ENCODE measurements at places on chromosomes 4 and X.

DNA sequence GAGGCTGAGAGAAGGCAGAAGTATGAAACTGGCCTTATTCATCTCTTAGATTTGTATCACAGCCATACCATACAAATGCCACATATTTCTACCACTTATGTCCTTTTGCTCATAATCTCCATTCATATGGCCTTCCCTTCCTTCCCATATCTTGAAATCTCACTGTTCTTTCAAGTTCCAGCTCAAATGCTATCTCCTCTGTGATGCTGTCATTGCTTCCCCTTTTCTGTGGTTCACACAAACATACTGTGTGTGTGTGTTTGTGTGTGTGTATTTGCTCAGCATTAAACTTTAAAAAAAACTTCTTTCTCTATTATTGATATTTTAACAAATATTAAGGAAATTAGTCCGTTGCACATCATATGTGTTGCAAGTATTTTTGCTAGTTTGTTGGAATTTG, 26.7 kb downstream of the PHKA1 start:
- DNase-seq, result no peak

GRCh38 chr4:138307319-138307718, 65.2 kb upstream of the SLC7A11 start:
- DNase-seq, result no peak

DNA sequence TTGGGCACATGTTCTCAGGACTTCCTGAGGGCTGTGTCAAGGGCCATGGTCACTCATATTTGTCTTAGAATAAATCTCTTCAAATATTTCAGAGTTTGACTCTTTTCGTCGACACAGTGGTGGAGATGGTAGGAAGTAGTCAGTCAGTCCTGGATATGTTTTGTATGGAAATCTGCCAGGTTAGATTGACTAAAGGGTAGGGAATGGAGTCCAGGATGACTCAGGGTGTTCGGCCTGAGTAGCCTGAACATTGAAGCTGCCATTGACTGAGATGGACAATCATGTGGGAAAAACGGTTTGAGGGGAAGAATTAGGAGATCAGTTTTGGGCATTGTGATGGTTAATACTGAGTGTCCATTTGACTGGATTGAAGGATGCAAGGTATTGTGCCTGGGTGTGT, 177.1 kb upstream of the CENPE start:
- no peak for DNase-seq

DNA sequence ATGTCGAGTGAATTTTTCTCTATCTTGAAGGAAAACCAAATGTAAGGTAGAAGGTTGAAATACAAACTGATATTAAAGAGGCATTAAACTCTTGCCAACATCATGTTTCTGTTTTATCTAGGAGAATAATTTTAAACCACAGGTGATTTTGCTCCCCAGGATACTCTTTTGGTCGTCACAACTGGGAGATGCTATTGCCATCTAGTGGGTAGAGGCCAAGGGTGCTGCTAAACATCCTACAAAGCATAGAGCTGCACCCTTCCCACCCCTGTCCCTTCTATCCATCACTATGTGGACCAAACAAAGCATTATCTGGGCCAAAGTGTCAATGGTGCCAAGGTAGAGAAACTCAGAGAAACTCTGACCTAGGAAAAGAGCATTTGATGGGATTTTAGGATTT, 154.6 kb upstream of the MAGEB2 start:
- DNase-seq, result no peak

GRCh38 chr4:184262901-184263300, 45.2 kb upstream of the ENPP6 start:
- DNase-seq, result no peak

GRCh38 chr4:38230821-38231563, 270.8 kb downstream of the PTTG2 start:
- no peak for DNase-seq

DNA sequence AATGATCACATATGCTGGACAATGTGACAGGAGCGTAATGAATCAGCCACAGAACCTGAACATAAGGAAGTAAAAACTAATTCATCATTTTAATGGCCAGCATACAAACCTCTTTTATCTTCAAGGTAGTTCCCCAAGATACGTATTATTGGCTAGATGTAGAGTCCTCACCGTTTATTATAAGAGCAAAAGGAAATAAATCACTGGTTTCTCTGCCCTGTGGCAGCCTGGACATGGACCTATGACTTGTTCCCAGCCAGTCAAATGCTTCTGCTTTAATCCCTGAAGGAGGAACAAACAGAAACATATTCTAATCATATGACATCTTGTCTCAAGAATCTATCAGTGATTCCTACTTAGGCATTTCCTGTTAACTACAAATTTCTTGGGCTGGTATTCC, 86.8 kb upstream of the FAM241A start:
- DNase-seq, result no peak

GRCh38 chr4:70008771-70009170, 13.0 kb downstream of the STATH start:
- no peak for DNase-seq

- DNase-seq, result no peak
Measured at GRCh38 chrX:139738581-139738980, 30.6 kb upstream of the MCF2 start.

DNA sequence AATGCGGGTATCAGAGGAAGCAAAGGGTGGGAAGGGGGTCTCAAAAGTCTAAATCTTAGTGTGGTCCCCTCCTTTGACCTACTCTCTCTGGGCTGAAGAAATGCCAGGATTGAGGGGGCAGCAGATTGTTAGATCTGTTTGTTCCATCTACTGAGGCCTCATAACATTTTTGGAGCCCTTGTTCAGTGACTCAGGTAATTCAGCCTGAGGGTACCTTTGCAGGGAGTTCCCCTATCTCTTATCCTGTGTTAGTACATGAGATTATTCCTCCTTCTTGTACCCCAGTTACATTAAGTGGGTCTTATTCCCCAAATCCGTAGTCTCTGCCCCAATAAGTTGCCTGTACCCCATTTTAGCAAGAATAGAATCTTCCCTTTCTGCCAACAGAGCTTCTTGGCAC, 79.0 kb downstream of the RTL9 start:
- DNase-seq, result no peak

DNA sequence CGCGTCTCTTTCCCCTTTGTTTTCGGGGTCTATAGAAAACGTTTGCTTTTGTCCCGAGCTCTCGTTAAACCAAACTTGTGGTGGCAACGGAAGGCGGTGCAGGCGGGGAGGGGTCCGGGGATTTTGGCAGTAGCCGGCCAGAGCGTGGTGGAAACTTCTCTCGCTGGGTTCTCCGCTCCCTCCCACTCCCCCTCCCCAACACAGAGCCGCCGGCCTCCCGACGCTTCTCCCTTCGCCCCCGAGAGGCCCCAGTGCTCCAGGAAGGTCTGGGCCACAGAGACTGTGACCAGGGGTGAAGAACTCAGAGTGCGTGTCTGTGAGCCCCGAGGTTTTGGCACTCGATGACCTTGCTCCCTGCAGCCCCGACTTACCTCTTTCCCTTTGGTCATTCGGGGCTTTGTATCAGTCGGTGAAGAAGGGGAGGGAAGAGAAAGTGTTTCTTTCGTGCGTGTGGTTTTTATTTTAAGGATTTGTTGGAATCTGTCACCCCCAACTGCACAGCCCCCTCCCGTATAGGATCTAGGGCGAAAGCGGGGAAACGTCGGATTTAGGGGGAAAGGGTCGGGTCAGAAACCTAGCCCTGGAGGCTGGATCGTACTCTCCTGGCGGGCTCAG, 9.0 kb upstream of the BCOR start:
- DNase-seq, result no peak

GRCh38 chrX:21740329-21741274, 17.3 kb downstream of the SMPX start:
- no peak for DNase-seq

GRCh38 chr4:94551643-94552564, 100.2 kb downstream of the PDLIM5 start:
- DNase-seq, result no peak

GRCh38 chr4:119598521-119598920, 30.1 kb downstream of the PDE5A start:
- DNase-seq, result no peak

GRCh38 chr4:95095348-95095974, 337.7 kb downstream of the BMPR1B start:
- DNase-seq, result no peak

GRCh38 chrX:110316351-110317060, 1.4 kb downstream of the AMMECR1 start:
- DNase-seq, result no peak

- no peak for DNase-seq
Measured at GRCh38 chrX:136896121-136896914, 15.8 kb upstream of the RBMX start.

DNA sequence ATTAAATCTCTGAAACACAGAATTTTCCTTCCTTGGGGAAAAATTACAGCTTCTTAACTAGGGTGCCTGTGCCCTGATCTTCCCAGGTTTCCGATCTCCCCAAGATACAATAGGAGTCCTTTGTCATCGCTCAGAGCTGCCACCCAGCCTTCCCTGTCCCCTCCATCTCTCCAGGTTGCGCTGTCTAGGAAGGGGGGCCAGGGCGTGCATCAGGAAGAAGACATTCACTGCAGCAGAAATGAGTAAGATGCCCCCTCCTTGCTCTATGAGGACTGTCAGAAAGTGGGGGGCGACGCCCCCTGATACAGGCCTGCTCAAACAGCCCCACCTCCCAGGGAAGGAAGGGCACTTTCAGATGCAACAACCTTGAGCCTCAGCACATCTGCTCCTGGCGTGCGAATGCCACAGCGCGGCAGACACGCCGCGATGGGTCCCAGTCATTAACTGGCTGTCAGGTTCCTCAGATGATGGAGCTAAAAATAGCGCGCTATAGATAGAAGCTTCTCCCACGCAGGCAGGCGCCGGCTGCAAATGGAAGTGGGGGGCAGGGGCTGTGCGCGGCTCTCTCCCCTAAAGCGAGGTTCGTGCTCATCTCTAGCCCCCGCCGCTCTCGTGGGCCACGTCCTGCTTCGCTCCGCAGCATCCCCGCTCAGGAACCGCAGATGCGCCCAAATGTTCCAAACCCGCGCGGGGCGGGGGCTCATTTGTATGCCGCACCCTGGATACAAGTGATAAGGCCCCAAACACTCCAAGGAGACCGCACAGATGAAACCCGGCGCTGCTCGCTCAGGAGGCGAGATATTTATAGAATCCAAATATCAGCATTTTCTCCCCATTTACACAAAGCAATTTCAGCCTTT, 57.6 kb upstream of the LGI2 start:
- no peak for DNase-seq

GRCh38 chr4:111775556-111776297, 369.5 kb upstream of the FAM241A start:
- DNase-seq, result no peak

GRCh38 chrX:47272013-47272408, 39.2 kb downstream of the USP11 start:
- DNase-seq, result no peak

DNA sequence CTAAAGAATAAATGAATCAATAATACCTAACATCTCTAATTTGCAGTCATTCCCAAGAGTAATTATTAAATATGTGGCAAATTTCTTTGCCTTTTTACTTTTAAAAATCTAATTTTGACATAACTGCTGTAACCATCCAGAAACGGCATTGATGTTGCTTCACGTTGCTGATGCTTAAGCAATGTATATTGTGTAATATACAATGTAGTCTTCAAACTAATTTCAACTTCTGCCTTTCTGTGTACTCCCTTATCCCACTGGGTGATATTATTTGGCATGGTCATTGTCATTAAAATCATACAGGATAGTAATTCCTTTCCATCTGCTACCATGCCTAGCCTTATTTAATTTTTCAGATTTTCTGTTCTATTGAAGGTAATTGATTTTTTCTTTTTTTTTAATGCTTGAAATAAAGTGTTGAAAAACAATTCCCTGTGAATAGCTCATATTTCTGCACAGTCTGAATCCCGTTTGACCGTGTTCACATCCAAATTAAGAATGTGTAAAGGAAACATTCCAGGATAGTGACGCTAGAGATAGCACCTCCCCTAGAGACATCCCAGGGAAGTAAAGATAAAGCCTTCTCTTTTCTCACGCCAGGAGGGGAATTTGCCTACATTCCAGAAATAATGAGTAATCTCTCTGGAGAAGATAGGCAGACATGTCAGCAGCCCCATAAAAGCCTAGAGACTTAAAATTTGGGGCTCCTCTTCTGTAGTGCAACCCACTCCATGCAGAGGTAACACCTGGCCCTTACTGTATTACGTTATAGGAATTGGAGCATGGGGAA, 8.6 kb downstream of the FAM200B start:
- DNase-seq, result no peak

DNA sequence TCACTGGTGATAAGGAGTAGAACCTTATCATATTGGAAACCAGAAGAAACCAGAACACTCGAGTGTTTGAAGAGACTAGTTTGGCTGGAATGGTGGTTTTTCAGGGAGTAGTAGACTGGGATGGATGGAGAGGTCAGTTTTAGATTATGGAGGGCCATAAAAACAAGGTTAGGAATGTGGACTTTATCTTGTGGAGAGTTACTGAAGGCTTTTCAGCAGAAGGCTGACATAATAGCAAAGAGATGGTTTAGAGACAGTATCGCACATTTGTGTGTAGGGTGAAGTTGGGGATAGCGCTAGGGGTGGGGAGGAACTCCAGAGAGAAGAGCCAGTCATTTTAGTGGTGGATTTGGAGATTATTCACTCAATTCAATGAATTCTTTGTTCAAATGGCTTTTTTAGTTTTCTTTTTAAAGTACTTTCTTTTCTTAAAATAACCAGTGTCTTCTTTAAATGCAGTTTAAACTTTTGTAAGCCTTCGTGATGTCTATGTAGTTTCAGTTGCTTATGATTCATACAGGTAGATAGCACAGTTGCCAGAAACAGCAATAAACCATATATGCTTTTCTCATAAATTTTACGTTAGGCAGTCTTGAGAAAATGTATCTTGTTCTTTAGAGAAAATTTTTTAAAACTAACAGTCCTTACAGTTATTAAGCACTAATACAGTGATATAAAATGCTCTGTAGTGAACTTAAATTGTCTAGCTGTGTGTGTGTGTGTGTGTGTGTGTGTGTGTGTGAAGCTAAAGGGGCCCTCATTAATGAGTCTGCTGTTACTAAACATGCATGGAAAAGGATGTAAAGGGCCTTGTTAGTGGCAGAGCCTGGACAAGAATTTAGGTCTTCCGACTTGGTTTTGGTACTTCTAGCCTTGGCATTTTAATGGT, 3.8 kb downstream of the ARHGAP10 start:
- DNase-seq, result no peak

- no peak for DNase-seq
Measured at GRCh38 chr4:8664976-8665375, 72.4 kb downstream of the CPZ start.

GRCh38 chr4:111652236-111652635, 493.0 kb upstream of the FAM241A start:
- no peak for DNase-seq

DNA sequence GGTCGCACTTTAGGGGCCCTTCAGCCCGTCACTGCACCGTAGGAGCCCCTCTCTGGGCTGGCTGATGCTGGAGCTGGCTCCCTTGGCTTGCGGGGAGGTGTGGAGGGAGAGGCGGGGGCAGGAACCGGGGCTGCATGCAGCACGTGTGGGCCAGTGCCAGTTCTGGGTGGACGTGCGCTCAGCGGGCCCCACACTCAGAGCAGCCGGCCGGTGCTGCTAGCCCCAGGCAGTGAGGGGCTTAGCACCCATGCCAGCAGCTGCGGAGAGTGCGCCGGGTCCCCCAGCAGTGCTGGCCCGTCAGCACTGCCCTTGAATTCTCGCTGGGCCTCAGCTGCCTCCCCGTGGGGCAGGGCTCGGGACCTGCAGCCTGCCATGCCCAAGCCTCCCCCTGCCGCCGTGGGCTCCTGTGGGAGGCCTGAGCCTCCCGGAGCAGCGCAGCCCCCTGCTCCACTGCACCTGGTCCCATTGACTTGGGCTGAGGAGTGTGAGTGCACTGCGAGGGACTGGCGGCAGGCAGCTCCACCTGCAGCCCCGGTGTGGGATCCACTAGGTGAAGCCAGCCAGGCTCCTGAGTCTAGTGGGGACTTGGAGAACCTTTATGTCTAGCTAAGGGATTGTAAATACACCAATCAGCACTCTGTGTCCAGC, 108.8 kb upstream of the RASGEF1B start:
- no peak for DNase-seq

Measured in CD4-positive, alpha-beta T cell treated with Interleukin-6 at 100 ng/mL for 8 hours (primary cell).